ENCODE measurements at places on chromosomes 2 and 18.

DNA sequence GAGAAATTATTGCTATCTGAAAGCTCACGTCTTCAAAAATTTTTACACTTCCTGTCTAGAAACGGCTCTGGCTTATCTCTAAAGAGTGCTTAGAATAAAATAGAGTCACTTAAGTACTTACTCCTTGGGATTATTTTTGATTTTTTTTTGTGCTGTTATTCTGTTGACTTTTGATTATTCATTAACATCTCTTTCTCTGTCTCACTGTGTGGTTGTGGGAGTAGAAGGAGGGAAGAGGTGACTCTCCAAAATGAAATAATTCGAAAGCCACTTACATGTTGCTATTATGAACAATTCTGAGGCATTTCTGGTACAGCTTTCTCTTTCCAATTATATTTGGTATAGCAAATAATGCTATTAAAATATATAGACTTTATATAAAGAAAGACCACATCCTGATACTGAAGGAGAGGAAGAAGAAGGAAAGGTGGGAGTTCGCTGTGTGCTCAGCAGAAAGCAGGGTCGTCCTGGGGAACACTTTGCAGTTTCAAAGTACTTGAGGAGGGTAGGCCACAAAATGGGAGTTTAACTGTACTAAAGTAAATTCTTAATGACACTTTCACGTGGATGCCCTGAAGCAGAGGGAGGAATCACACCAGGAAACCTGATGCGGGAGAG, 9.6 kb upstream of the MMADHC start:
- DNase-seq, result no peak

GRCh38 chr18:13409026-13409425, 190.5 kb downstream of the LDLRAD4 start:
- no peak for DNase-seq

- DNase-seq, result no peak
Observed at GRCh38 chr2:230849633-230850357, 14.9 kb upstream of the ITM2C start.

DNA sequence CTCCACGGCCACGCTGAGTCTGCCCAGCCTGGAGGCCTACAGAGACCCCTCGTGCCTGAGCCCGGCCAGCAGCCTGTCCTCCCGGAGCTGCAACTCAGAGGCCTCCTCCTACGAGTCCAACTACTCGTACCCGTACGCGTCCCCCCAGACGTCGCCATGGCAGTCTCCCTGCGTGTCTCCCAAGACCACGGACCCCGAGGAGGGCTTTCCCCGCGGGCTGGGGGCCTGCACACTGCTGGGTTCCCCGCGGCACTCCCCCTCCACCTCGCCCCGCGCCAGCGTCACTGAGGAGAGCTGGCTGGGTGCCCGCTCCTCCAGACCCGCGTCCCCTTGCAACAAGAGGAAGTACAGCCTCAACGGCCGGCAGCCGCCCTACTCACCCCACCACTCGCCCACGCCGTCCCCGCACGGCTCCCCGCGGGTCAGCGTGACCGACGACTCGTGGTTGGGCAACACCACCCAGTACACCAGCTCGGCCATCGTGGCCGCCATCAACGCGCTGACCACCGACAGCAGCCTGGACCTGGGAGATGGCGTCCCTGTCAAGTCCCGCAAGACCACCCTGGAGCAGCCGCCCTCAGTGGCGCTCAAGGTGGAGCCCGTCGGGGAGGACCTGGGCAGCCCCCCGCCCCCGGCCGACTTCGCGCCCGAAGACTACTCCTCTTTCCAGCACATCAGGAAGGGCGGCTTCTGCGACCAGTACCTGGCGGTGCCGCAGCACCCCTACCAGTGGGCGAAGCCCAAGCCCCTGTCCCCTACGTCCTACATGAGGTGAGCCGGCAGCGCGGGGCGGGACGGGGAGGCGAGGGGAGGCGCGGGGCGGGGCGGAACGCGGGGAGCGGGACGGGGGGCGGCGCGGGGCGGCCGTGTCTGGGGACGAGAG, 15.2 kb downstream of the NFATC1 start:
- no peak for DNase-seq

GRCh38 chr18:10752382-10752781, 226.6 kb downstream of the NAPG start:
- no peak for DNase-seq

Measured in NCI-H526 (cell line).